ENCODE measurements at places on chromosomes 5 and 9. TPM values are rescaled to one million over a fixed set of nuclear protein-coding genes. Genes with fewer than 3 reads are reported as not detected.

- H3K27ac ChIP-seq = no peak overlapping the region
- H3K36me3 ChIP-seq = no peaks in the 10 kb centered on the region
- no peak for DNase-seq
- H3K4me3 ChIP-seq = no peak overlapping the region
These were observed 191.9 kb downstream of the FANCC start for GRCh38 chr9:95125652-95126051.

DNA sequence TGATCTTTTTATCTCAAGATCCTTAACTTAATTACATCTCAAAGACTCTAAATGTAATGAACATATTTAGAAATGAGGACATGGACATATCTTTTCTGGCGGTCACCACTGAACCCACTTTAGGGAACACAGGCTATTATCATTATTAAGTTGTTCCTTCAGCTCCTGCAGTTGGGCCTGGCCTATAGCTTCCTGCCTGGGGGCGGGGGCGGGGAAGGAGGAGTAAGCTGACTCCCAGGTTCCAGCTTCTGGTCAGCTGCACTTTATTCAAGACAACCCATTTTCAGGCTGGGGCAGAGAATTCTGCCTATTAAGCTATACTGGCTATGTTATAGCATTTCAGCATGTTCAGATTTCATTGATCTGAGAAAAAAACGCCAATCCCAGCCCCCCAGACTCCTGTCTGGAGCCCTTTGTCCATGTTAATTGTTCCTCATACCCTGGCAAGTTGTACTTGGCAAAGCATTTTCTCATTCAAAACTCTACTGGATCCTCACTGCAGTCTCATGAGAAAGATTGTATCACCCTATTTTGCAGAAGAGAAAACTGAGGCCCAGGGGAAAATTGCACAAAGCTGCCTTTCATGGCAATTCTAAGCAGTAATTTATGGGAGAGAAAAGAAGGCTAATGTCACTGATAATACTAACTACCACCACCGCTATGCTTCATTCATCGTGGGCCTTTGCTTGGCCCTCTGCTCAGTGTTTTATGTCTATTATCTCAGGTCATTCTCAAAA lies 25.1 kb downstream of the COL15A1 start:
- no peak overlapping the region for H3K4me3 ChIP-seq
- no peak for DNase-seq
- H3K4me1 ChIP-seq = no peaks in the 10 kb centered on the region
- no peaks in the 10 kb centered on the region for H3K36me3 ChIP-seq
- no peaks in the 10 kb centered on the region for H3K27me3 ChIP-seq

GRCh38 chr5:172496671-172497371 lies 42.5 kb upstream of the SH3PXD2B start:
- H3K27ac ChIP-seq = no peak overlapping the region
- peaks cover 6% of the 10 kb centered on the region for H3K4me1 ChIP-seq
- H3K36me3 ChIP-seq = no peaks in the 10 kb centered on the region
- no peak overlapping the region for H3K4me3 ChIP-seq
- H3K27me3 ChIP-seq = no peaks in the 10 kb centered on the region
- no peak for DNase-seq

DNA sequence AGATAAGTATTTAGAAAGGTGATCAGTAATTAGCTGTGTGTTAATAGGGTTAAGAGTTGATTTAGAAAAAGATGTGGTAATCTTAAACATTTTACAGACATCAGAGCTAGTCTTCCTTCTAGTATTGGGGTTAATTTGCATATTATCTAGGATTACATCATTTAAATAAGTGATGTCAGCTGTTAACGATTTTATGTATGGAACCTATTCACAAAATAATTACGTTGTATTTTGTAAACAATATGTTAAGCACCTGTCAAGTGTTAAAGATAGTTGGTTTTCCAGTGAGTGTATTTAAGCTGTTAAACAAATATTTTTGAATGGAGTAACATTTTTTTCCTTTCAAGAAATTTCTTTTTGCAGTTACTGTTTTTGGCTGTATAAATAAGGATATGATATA lies 2.2 kb downstream of the DCP2 start:
- peaks cover 49% of the 10 kb centered on the region for H3K4me1 ChIP-seq
- no peaks in the 10 kb centered on the region for H3K27me3 ChIP-seq
- no peak for DNase-seq
- H3K27ac ChIP-seq = no peak overlapping the region
- peaks cover 6% of the 10 kb centered on the region for H3K36me3 ChIP-seq

GRCh38 chr5:39202597-39203274 lies 16.6 kb downstream of the FYB1 start:
- H3K36me3 ChIP-seq = no peaks in the 10 kb centered on the region
- H3K27me3 ChIP-seq = no peaks in the 10 kb centered on the region
- H3K4me1 ChIP-seq = no peaks in the 10 kb centered on the region
- peak overlapping the region; percentile 6 for H3K4me3 ChIP-seq

DNA sequence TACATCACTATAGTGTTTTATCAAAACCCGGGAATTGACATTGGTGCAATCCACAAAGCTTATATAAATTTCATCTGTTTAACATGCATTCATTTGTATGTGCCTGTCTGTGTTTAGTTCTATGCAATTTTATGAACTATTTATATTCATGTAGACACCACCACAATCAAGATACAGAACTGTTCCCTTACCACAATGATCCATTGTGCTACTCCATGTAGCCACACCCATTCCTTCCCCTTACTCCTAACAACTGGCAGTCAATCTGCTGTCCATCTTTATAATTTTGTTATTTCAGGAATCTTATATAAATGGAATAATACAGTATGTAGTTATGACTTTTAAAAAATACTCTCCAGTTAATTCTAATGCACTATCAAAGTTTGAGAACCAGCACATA lies 389.5 kb downstream of the HTR1A start:
- H3K27me3 ChIP-seq = no peaks in the 10 kb centered on the region
- H3K4me3 ChIP-seq = no peak overlapping the region
- H3K4me1 ChIP-seq = no peaks in the 10 kb centered on the region
- DNase-seq = no peak

- DNase-seq = peak; percentile 66
- H3K4me1 ChIP-seq = peaks cover 8% of the 10 kb centered on the region
- H3K27me3 ChIP-seq = no peaks in the 10 kb centered on the region
- H3K27ac ChIP-seq = no peak overlapping the region
These were observed 103.0 kb upstream of the ERCC6L2 start for GRCh38 chr9:95772320-95773052.

GRCh38 chr9:112717661-112718331 lies at the start of gene INIP:
INIP (minus strand) TSS chr9:112718117; CDS start chr9:112716485, 1,632 bp downstream.
- H3K27me3 ChIP-seq = no peaks in the 10 kb centered on the region
- DNase-seq = peak; percentile 97
- peak within 1 kb of the TSS; percentile 66 for H3K4me3 ChIP-seq

- DNase-seq = no peak
- H3K27me3 ChIP-seq = no peaks in the 10 kb centered on the region
- no peak overlapping the region for H3K27ac ChIP-seq
- H3K36me3 ChIP-seq = no peaks in the 10 kb centered on the region
- H3K4me1 ChIP-seq = no peaks in the 10 kb centered on the region
These were observed 139.5 kb downstream of the MUSK start for GRCh38 chr9:110807956-110808598.

DNA sequence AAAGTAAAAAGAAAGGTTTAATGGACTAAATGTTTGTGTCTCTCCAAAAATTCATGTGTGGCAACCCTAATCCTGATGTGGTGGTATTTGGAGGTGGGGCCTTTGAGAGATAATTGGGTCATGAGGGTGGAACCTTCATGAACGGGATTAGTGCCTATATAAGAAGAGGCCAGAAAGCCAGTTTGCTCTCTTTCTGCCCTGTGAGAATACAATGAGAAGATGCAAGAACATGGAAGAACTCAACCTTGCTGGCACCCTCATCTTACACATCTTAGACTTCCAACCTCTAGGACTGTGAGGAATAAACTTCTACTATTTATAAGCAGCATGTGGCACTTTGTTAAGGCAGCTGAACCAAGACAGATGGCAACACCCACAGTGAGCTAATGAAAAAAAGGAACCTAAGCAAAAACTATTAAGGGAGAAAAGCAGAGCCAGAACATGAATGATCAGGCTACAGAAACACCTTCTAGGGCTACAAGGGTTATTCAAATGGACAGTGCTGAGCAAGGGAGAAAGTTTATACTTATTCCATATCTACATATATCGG lies 159.5 kb downstream of the PLK2 start:
- no peak for DNase-seq
- no peaks in the 10 kb centered on the region for H3K4me1 ChIP-seq
- no peak overlapping the region for H3K27ac ChIP-seq

GRCh38 chr5:94690778-94691177 lies 72.3 kb downstream of the SLF1 start:
- no peaks in the 10 kb centered on the region for H3K27me3 ChIP-seq
- H3K4me3 ChIP-seq = no peak overlapping the region
- no peak overlapping the region for H3K27ac ChIP-seq
- H3K4me1 ChIP-seq = no peaks in the 10 kb centered on the region

DNA sequence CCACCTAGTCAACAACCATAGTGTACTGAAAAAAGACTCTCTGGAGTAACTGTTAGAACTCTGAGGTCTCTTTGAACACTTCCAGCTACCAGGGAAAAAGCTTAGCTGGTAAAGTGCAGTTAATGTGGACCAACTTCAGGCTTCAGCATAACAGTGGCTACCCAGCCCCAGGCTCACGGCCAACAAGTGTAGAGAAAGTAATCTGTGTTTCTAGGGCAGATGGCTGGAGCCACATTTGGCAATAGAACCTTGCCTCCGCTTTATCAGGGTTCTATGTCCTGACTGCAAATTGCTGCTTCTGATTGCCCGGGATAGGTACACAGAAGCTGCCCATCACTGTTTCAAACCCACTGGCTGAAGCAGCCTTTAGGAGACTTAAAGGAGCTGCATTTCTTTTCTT lies 76.0 kb upstream of the SIMC1 start:
- peaks cover 11% of the 10 kb centered on the region for H3K27me3 ChIP-seq
- no peaks in the 10 kb centered on the region for H3K4me1 ChIP-seq
- no peak for DNase-seq
- H3K27ac ChIP-seq = no peak overlapping the region

DNA sequence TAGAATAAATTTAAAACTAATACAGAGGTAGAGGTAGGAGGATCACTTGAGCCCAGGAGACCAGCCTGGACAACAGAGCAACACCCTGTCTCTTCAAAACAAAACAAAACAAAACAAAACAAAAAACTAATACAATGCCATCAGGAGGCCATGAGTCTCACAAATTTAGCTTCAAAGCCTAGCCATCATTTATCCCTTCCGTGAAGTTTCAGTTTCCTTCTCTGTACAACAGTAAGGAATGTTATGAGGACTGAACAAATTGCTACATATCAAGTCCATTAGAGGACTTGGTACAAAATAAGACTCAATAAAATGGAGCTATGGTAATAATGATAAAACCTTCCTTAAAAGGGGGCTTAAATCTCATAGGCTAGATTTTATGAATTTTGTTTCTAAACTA lies 60.8 kb downstream of the MAPKAP1 start:
- H3K4me3 ChIP-seq = no peak overlapping the region
- no peaks in the 10 kb centered on the region for H3K36me3 ChIP-seq
- H3K27me3 ChIP-seq = no peaks in the 10 kb centered on the region
- H3K4me1 ChIP-seq = peaks cover 3% of the 10 kb centered on the region
- peak overlapping the region; percentile 45 for H3K27ac ChIP-seq

DNA sequence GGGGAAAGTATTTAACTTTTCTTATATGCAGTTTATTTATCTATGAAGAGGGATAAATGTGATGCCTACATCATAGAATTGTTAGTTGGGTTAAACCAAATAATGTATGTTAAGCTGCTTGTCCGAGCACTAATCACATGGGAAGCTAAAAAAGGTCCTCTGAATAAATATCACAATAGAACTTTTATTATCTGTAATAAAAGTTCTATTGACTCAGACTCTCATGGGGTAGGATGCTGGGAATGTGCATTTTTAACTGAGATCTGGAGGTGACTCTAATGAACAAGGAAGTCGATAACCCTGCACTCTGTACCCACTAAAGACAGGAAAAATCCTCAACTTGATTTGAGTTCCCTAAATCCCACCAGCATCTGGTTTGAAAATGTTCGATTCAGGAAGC lies 205.9 kb upstream of the IL12B start:
- H3K4me1 ChIP-seq = no peaks in the 10 kb centered on the region
- no peak overlapping the region for H3K27ac ChIP-seq
- H3K36me3 ChIP-seq = no peaks in the 10 kb centered on the region
- H3K27me3 ChIP-seq = no peaks in the 10 kb centered on the region

DNA sequence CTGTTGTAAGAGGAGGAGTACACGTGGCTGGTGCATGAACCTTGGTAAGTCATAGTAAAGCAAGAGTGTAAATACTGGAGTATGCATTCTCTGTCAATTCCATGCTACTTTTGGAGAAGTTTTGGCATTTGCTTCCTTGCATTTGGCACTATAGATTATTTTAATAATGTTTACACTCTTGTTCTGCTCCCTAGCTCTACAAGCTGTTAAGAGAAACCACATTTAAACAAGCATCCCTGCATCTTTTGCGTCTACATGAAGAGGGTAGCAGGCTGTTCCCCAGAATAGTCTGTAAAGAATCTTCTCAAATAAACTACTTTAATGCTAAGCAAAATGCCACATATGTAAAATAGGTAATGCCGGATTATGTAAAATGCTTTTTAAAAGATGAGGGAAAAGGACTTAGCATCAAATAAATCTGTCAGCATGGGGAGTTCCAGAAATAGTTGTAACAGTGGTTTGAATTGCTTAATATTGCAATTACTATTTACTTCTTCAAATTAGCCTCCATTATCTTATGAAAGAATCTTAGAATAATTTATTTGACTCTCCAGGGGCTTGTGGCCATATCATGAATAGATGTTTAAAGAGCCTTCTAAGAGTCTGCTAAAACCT lies 2127.3 kb upstream of the WWC1 start:
- no peak for DNase-seq
- no peaks in the 10 kb centered on the region for H3K27me3 ChIP-seq
- H3K4me1 ChIP-seq = no peaks in the 10 kb centered on the region
- no peak overlapping the region for H3K27ac ChIP-seq

DNA sequence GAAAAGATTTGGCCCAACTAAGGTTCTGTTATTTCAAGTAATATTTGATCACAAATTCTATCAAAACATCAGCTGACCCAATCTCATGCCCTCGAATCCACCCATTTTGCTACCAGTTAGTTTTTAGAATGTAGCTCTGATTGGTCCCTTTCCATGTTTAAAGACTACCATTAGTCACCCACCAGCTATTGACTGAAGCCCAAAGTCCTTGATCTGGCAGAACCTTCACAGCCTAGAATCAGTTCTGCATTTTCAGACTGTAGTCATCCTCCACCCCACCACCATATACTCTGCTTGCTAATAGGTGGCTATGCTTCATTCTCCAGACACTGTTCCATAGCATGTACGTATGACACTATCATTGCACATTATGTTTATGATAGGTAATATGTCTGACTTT lies 182.2 kb upstream of the TARS1 start:
- H3K4me3 ChIP-seq = no peak overlapping the region
- no peaks in the 10 kb centered on the region for H3K4me1 ChIP-seq
- no peaks in the 10 kb centered on the region for H3K36me3 ChIP-seq
- H3K27me3 ChIP-seq = no peaks in the 10 kb centered on the region
- DNase-seq = no peak

The CCL19 gene
- total RNA-seq = 36.3 TPM

The RC3H2 gene
- total RNA-seq = 46.1 TPM

The CACNA1B gene
- 0.15 TPM for total RNA-seq

The CFAP157 gene
- 0.35 TPM for total RNA-seq

The POU5F2 gene
- total RNA-seq = 1.2 TPM

The CRB2 gene
- 0.08 TPM for total RNA-seq

The EIF4E1B gene
- total RNA-seq = not detected

The CDKN2B gene
- 17.0 TPM for total RNA-seq

The ANKRD20A1 gene
- 1.0 TPM for total RNA-seq

Data from left lung (tissue), 14 donors.